Activated CD8-positive, alpha-beta memory T cell treated with anti-CD3 and anti-CD28 coated beads for 1 hour (primary cell): ENCODE measurements at places on chromosomes 7 and 10.

DNA sequence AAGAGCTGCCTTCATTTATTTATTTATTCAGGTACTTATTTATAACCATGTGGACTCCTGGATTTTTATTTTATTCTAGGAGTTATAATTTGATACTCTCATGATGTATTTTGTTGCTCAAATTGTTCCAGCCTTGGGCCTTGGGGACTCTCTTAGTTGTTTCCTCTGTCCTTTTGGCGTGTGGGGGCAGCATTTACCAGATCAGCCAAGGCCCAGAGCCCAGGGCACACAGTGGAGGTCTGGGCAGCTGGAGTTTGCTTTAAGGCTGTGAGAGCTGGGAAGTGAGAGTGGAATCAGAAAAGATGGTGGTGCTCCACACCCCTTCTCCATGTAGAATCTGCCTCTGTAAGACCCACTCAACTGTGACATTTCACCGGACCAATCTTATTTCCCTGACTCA is 398.9 kb downstream of the RPS24 start:
- no peak for DNase-seq

DNA sequence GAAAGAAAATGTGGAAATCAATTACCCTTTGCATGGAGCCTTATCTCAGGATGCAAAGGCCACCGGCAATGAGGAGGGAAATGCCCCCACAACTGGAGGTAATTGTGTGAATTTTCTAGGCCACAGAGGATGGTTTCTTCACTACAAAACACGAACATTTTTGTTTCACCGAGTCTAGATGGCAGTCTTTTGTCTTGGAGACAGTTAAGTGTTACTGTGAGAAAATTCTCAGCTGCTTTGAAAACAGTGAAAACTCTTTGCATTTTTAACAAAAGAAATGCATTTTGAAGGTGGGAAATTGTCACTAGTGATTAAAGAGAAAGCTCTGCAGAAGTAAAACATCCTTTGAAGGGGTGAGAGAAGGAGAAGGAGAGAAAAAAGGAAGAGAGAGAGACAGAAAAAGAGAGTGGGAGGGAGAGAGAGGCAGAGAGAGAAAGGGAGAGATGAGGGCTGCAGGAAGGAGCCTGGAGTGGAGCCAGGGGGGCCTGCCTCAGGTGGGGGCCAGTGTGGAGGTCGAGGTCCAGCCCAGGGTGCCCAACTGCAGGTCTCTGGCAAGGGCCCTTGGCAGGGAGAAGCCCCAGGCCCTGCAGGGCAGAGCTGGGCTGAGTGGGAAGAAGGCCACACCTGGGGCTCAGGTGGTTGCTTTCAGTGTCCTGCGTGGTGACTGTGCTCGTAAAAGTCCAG is 261.4 kb downstream of the ADARB2 start:
- no peak for DNase-seq

- DNase-seq, result no peak
These were observed 59.6 kb downstream of the HDAC9 start for GRCh38 chr7:18555120-18555519.

DNA sequence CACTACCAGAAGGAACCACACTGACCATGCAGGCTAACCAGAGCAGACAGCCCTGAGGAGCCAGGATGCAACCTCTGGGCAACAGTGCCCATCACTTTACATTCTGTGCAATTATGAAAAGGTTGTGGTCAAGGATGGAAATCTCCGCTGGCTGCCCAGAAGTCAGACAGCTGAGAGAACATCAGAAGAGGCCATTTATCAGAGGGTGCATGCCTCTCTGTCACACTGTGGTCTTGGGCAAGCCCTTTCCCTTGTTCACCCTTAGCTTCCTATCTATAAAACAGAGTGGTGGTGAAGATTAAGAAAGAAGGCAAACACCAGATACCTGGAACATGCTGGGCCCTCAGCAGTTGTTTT is 120.7 kb upstream of the GDF10 start:
- DNase-seq, result no peak
